CD8-positive, alpha-beta memory T cell (primary cell): ENCODE measurements at places on chromosomes 12 and 14. TPM values are rescaled to one million over a fixed set of nuclear protein-coding genes. Genes with fewer than 3 reads are reported as not detected.

Gene DCN
- not detected for total RNA-seq

Gene OR6C70
- total RNA-seq, result not detected

DNA sequence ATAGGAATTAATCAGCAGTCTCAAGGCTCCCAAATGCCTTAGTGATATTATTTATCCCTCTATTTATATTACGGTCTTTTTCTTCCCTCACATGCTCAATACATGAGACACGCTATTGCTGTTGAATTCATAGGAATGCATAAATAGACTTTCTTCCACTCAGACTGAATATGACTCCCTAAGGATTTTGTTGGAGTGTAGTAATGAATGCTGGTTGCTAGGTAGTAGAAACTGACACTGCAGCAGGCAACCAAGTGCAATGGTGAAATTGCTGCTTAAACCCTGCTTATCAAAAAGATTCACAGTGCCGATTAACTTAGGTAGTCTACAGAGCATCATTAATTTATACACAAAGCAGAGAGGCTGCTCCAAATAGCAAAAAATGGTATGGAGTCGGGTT, 168.2 kb downstream of the KCNC2 start:
- no peak for DNase-seq
- H3K27me3 ChIP-seq, result no peaks in the 10 kb centered on the region
- H3K4me3 ChIP-seq, result no peak overlapping the region
- no peaks in the 10 kb centered on the region for H3K36me3 ChIP-seq
- no peak overlapping the region for H3K27ac ChIP-seq
- no peaks in the 10 kb centered on the region for H3K4me1 ChIP-seq

GRCh38 chr12:71846322-71846940, 6.9 kb downstream of the TBC1D15 start:
- peak; percentile 7 for DNase-seq
- H3K4me3 ChIP-seq, result no peak overlapping the region
- no peak overlapping the region for H3K27ac ChIP-seq
- no peaks in the 10 kb centered on the region for H3K36me3 ChIP-seq

DNA sequence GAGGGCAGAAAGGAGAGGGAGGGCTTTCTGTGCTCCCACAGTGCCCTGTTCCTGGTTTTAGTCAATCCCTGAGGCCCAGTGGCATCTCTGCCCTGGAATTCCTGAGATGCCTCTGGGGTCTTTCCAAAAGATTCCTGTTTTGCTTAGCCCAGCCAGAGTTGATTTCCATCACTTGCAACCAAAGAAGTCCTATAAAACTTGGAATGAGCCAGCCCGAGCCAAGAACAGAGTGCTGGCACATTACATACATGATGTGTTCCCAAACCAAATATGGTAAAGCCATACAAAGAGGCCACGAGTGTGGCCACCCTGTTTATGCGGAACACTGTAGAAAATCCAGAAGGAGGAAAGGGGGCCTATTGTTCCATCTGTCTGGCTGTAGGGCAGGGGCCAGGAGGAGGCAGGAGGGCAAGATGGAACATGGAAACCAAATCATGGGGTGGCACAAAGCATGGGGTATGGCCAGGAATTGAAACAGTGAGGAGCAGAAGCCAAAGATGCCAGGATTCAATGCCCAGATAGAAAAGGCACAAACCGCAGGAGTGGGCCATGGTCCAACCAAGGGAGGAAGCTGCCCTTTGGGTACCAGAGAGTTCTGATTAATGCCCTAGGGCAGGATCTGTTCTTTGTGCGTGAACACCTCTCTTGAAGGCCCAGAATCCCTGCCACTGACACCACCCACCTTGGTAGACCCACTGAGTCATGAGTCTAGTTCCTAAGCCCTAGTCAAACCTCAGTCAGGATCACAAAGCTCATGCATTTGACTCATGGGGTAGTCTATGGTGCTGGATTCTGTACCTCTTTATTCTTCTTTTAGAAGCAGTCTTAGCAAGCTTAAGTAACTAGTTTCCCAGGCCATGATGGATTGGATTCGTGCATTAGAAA, 75.2 kb downstream of the LRRC74A start:
- peaks cover 16% of the 10 kb centered on the region for H3K4me1 ChIP-seq
- H3K4me3 ChIP-seq, result no peak overlapping the region
- H3K36me3 ChIP-seq, result no peaks in the 10 kb centered on the region
- H3K27me3 ChIP-seq, result no peaks in the 10 kb centered on the region

DNA sequence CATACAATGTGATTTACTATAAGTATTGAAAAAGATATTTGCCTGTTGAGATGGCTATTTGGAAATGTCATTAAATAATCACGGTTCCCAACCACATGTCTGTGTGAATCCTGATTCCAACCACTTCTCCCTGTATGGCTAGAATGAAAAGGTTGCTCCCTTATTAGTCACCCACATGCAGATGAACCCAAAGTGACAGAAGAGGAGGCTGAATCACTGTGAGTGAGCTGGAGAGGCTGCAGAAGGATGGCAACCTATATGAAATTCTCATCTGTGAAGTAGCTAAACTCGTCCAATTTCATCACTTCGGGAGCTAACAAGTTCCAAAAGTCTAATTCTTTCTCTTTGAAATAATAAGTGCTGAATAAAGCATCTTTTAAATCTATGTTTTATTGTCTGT, 300.5 kb downstream of the PRKD1 start:
- H3K4me1 ChIP-seq, result no peaks in the 10 kb centered on the region
- no peaks in the 10 kb centered on the region for H3K36me3 ChIP-seq
- H3K27ac ChIP-seq, result no peak overlapping the region
- DNase-seq, result no peak
- H3K4me3 ChIP-seq, result no peak overlapping the region
- no peaks in the 10 kb centered on the region for H3K27me3 ChIP-seq

- H3K4me3 ChIP-seq, result no peak overlapping the region
- DNase-seq, result no peak
- H3K27me3 ChIP-seq, result no peaks in the 10 kb centered on the region
- H3K36me3 ChIP-seq, result no peaks in the 10 kb centered on the region
- no peaks in the 10 kb centered on the region for H3K4me1 ChIP-seq
- no peak overlapping the region for H3K27ac ChIP-seq
Measured at GRCh38 chr12:46803517-46803916, 22.3 kb downstream of the SLC38A4 start.

GRCh38 chr12:120820884-120821510, 83.2 kb downstream of the SPPL3 start:
- no peaks in the 10 kb centered on the region for H3K27me3 ChIP-seq
- peaks cover 8% of the 10 kb centered on the region for H3K4me1 ChIP-seq
- DNase-seq, result no peak
- H3K4me3 ChIP-seq, result no peak overlapping the region
- no peak overlapping the region for H3K27ac ChIP-seq

- H3K4me1 ChIP-seq, result no peaks in the 10 kb centered on the region
- H3K27ac ChIP-seq, result no peak overlapping the region
- no peaks in the 10 kb centered on the region for H3K27me3 ChIP-seq
- no peak for DNase-seq
- H3K36me3 ChIP-seq, result no peaks in the 10 kb centered on the region
Measured at GRCh38 chr12:51891843-51892242, 3.9 kb downstream of the ANKRD33 start.

GRCh38 chr12:24668563-24668962, 280.3 kb downstream of the BCAT1 start:
- H3K36me3 ChIP-seq, result no peaks in the 10 kb centered on the region
- no peak for DNase-seq
- H3K4me1 ChIP-seq, result no peaks in the 10 kb centered on the region
- no peaks in the 10 kb centered on the region for H3K27me3 ChIP-seq
- H3K4me3 ChIP-seq, result no peak overlapping the region

DNA sequence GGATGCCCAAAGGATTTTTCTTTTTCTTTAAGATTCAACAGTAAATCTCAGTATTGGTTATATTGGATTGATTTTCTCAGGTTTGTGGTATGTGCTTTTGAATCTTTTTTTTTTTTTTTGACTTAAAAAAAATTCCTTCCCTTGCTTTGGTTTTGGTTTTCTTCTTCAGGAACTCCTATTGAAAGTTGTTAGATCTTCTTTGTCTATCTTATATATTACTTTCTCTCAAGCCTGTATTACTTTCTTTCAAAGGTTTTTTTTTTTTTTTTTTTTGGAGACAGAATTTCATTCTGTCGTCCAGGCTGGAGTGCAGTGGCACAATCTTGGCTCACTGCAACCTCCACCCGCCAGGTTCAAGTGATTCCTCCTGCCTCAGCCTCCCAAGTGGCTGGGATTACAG, 21.9 kb downstream of the PPP4R4 start:
- H3K27ac ChIP-seq, result no peak overlapping the region
- no peak overlapping the region for H3K4me3 ChIP-seq
- no peaks in the 10 kb centered on the region for H3K36me3 ChIP-seq
- H3K4me1 ChIP-seq, result no peaks in the 10 kb centered on the region
- no peak for DNase-seq
- H3K27me3 ChIP-seq, result peaks cover 3% of the 10 kb centered on the region

DNA sequence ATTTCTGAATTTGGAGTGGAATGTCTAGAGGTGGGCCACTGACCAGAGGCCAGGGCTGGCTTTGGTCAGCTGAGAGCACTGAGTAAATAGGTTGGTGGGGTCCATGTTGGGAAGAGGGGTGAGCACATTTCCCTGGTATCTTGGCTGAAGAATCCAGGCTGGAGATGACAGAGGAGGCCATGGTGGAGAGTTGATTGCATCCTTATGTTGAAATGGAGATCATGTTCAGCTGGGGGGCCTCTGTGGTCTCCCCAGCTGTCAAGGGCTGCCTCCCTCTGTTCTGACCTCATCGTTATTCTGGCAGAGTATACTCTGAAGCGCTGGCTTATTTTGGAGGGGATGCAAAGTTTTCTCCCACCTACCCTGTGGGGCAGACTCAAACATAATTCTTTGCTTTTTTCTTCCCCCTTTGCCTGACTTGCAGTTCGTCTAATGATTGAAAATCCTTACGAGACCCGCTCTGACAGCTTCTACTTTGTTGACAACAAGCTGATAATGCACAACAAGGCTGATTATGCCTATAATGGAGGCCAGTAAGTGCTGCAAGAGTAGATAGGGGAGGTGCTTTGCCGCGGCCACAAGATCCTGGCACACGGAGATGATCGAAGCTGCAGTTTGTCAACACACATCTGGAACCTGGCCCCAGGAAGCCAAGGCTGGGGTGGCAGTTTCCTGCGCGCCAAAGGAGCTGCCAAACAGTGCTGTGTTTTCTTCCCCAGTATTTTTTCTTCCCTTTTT, 6.0 kb upstream of the ACADS start:
- no peak overlapping the region for H3K4me3 ChIP-seq
- no peak for DNase-seq
- H3K27me3 ChIP-seq, result no peaks in the 10 kb centered on the region
- no peaks in the 10 kb centered on the region for H3K4me1 ChIP-seq
- no peak overlapping the region for H3K27ac ChIP-seq
- H3K36me3 ChIP-seq, result peaks cover 25% of the 10 kb centered on the region

- H3K27me3 ChIP-seq, result no peaks in the 10 kb centered on the region
- H3K4me1 ChIP-seq, result no peaks in the 10 kb centered on the region
- no peaks in the 10 kb centered on the region for H3K36me3 ChIP-seq
- no peak for DNase-seq
- H3K4me3 ChIP-seq, result no peak overlapping the region
Measured at GRCh38 chr14:81727218-81727617, 193.6 kb upstream of the SEL1L start.

- DNase-seq, result no peak
- no peak overlapping the region for H3K27ac ChIP-seq
- H3K36me3 ChIP-seq, result no peaks in the 10 kb centered on the region
- H3K4me1 ChIP-seq, result peaks cover 6% of the 10 kb centered on the region
- no peaks in the 10 kb centered on the region for H3K27me3 ChIP-seq
Measured at GRCh38 chr12:122943196-122943595, 23.1 kb downstream of the ABCB9 start.

GRCh38 chr14:53715193-53715721, 241.4 kb downstream of the BMP4 start:
- no peaks in the 10 kb centered on the region for H3K27me3 ChIP-seq
- no peaks in the 10 kb centered on the region for H3K36me3 ChIP-seq
- DNase-seq, result no peak
- no peak overlapping the region for H3K4me3 ChIP-seq
